ENCODE measurements at places on chromosomes 3 and 15.

- no peak for DNase-seq
Observed at GRCh38 chr3:76345878-76346277, 560.5 kb upstream of the ZNF717 start.

DNA sequence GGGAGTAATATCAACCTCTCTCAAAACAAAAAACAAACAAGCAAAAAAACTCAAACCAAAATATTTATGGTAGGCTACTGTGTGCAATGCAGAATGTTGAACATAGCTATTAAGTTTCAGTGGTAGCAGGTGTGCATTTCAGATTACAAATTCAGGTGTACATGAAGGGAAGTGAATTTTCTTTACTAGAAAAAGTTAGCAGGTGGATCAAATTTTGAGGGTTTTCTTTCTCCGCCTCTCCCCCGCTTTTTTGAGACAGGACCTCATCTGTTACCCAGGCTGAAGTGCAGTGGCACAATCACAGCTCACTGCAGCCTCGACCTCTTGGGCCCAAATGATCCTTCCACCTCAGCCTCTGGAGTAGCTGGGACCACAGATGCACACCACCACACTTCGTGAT, 109.7 kb upstream of the GOLIM4 start:
- DNase-seq: no peak

DNA sequence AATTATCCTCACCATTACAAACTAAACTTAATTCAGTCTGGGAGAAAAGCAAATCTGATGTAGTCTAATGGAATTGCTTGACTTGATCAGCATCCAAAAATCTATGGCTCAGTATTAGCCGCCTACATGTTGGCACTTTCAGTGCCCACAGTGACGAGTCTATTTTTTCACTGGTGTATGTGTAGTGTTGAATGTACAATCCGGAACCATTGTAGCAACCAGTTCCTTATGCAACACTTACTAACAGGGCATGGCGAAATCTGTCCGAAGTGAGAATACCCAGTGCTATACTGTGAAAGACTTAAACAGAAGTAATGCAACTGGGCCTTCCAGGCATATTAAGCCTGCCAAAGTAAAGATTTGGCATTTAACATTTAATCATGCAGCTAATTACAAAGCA, 18.6 kb downstream of the LRRN1 start:
- DNase-seq: no peak

GRCh38 chr3:133711013-133711412, 35.2 kb upstream of the TF start:
- no peak for DNase-seq

DNA sequence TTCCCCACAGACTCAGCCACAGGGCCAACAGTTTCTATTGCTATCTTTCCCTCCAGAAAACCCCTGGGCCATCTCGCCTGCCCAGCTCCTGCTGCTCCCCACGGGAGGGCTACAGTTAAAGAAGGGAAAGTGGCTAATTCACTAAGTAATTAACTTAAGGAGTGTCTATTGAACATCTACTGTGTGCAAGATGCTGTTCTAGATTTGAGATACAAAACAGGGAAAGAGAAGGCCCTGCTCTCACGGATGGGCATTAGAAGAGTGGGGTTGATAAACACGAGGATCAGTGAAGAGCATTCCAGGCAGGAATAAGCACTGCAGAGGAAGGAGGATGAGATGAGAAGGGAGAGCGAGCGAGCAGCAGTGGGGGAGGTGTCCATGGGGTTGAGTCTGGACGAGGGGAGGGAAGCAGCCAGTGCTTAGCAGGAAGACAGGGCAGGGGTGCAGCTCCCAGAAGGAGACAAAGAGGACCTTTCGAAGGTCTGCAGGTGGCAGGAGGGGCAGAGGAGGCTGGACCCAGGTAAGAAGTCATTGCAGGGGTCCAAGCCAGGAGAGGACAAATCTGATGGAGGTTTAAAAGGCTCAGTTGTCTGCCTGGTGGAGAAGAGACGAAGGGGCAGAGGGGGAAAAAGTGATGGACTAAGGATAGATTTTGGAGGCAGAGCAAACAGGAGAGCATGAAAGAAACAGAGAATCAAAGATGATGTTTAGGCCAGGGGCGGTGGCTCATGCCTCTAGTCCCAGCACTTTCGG, 64.7 kb downstream of the KLF15 start:
- no peak for DNase-seq

DNA sequence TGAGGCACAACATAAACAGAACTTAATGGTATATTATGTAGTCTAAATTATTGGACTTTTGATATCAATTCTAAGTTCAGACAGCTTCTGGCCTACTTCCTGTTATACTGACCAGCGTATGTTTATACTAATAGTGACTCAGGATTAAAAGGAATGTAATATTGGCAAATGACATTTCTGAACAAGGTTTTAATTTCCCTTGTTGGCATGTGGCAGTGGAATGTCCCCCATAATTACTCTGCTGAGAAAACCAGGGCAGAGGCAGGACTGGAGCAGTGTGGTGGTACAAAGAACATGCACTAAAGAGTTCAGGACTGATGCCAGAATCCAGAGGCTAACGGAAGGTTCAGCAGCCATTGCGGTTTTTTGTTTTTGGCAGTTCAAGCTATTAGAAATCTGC, 184.0 kb downstream of the KCNAB1 start:
- peak; percentile 20 for DNase-seq

DNA sequence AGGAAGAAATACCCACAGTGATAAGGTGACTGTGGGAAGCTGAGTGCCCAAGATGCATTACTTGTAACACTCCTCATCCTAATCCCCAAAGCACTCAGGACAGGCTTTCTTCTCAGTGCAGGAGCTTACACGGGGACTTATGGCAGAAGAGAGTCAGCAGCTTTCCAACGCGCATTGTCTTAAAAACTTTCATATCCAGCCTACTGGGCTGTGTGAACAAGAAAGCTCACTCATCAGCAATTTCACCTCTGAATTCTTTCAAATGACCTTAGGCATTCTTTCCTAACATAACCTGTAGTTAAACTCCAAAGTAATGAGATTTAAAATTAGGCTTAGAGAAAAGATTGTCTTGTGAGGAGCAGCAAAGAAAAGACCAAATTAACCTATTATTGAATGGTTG, 132.3 kb downstream of the KCNAB1 start:
- DNase-seq: no peak
